Posterior cingulate gyrus (tissue), 11 donors: ENCODE measurements at places on chromosomes 7 and 10.
A peak's percentile ranks its signal among the peaks of the same experiment; 100 is the strongest.

DNA sequence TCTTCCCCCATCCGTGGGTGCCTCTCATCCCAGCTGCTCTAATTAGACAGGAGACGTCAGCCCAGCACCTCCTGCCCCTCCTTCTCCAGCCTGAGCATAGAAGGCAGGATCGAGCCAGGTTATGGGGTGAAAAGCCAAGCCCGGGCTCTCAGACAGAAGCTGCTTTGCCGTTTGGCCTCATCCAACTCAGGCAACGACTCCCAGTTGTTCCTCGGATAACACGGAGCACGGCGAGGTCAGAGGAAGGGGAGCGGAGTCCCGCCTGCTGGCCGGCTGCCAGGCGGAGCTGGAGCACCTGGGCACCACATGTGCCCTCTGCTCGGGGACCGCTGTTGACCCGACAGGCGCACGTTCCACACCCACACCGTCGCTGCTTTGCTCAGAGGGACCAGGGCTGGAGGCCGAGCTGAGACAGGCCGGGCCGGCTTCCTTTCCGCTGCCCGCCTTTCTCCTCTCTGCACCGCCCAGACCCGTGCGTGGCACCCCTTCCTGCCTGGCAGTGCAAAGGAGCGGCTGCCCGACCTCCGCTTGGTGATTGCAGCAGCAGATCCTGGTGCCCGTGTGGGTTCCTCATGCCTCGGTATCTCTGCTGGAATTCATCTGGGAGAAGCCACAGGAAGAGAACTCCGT, 21.6 kb upstream of the UNCX start:
- DNase-seq, result no peak

GRCh38 chr7:17094963-17095574, 203.4 kb upstream of the AHR start:
- no peak for DNase-seq

- no peak for DNase-seq
Observed at GRCh38 chr7:150784954-150785353, 15.2 kb downstream of the TMEM176B start.

- no peak for DNase-seq
Observed at GRCh38 chr10:49025347-49025983, 85.8 kb upstream of the LRRC18 start.

GRCh38 chr7:11379641-11380040, 406.0 kb downstream of the PHF14 start:
- no peak for DNase-seq

DNA sequence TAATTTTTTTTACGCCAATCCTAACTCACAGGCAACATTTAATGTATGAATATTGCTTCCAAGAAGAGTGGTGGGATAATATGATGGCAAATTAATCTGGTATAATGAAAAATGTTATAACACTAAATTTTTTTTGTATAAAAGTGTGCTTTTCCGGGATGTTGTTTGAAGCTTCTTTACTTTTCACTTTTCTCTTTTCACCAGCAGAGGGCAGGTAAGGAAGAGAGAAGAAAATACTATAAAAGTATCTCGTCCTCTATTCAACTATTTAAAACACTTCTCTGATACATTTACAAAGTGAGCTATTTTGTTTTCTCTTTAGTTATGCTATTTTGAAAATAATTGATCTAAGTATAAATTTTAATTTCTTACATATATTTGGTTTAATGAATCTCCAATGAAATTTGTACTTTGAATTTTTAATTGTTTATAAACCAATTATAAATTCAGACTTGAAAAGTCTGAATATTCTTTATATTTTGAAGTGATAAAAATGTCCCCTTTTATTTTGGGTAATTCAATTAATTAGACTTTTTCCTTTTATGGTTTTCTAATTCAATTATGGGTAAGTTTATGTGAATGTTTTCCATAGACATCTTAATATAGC, 20.7 kb upstream of the CFTR start:
- DNase-seq, result no peak

DNA sequence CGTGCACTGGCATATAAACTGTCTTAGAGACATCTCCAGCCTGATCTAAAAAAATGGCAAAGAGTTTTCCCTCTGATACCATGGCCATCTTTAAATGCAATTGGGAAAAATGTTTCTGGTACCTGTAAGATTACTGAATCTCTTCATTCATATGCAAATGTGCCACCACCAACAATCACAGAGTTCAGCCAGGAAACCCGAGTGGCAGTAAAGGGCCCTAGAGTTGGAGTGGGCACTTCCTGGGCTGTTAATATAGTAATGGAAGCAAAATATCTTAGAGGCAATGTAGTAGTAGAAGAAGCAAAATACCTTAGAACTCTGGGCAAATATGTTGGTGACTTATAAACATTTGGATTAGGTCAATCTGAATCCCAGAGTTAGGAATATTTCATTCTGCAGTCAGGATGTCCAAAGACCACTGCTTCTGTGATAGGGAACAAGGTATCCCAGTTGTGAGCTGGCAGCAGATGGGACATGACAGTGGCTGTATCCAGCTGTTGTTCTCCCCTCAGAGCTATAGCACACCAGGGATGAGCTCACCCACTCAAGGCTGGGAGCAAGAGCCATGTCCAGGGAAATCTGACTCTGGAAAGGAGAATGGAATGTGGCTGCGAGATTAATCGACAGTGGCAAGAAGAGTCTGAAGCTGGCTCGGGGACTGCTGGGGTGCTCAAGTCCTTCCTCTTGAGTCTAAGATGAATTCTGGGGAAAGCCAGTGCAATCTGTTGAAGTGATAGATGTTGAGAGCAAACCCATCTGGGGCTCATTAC, 332.1 kb downstream of the PHTF2 start:
- no peak for DNase-seq

DNA sequence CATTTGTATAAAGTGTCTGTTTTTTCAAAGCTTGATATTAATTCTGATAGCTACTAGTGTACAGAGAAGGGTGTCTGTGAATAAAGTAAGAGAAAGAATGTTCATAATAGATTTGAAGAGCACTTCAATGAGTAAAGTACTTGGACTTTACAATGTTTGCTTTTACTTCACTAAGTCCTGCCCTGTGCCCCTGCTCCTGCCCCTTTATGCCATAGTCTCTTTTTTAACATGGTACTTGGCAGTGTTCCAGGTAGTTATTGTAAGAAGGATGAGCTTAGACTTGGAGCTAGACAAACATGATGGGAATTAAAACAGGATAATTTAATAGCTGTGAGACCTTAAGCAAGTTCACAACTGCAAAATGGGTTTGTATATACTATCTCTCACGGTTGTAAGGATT, 41.0 kb downstream of the ZEB1 start:
- no peak for DNase-seq

- DNase-seq, result no peak
Observed at GRCh38 chr7:72805526-72806494, 22.2 kb downstream of the TYW1B start.

GRCh38 chr7:105596866-105597265, 15.6 kb upstream of the EFCAB10 start:
- DNase-seq, result no peak

DNA sequence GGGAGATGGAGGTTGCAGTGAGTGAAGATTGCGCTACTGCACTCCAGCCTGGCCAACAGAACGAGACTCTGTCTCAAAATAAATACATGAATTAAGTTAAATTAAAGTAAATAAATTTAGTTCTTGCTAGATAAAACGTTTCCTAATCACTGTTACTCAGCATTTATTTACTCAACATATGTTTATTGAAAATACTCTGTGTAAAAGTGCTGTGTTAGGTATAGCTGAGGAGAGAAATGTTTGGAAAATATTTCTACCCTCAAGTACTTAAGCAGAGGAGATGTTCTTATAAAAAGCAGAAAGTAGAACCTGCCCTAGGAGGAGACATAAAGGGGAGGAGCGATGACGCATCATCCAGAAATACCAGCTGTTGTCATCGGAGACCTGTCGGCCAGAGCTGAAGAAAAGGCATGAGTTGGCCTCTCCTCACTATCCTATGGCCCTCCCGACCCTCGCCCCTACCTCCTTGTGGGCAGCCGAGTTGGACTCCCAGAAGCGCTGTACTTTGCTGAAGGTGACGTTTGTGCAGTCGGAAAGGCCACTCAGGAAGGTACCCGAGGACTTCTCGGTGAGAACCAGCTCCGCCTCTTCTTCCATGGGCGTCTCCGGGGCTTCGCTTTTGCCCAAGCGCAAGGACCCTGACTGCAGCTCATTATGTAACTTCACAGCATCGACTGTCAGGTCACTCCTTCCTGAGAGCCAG, 1.1 kb downstream of the RRP12 start:
- DNase-seq, result no peak

GRCh38 chr10:124992462-124993344, 50.8 kb downstream of the ZRANB1 start:
- DNase-seq, result peak; percentile 75

DNA sequence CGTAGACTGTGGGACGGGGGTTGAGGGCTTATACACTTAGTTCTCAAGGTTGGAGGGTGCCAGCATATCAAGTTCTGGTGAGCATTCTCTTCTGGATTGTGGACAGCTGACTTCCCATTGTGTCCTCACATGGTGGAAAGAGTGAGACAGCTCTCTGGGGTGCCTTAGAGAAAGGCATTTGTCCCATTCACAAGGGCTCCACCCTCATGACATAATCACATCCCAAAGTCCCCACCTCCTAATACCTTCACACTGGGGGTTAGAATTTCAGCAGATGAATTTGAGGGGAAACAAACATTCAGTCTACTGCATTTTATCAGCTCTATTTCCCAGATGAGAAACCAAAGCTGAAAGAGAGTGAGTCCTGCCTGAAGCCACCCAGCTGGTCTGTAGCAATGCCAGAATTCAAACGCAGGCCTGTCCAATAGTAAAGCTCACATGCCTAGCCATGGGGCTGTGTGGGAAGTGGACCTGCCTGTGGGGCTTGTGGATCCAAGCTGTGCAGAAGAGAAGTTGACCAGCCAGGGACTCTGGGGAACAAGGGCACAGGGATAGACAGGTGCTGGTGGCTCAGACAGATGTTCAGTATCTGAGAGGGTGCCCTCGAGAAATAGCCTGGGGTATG, 34.9 kb upstream of the LOXL4 start:
- no peak for DNase-seq

DNA sequence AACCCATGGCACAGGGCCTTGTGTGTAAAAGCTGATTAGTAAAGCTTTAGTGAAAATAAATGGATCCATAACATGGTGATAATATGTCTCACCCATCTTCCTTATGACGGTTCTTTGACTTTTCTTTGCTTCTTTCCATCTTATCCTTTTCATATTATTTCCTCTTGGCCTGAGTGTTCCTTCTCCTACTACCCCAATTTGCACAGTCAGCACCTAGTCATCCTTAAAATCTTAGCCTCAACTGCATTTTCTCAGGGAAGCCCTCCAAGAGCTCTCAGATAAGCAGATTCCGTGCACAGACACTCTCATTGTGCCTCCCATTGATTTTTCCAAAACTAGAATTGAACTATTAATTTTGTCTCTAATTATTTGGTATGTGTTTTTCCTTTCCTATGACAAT, 112.4 kb downstream of the PTN start:
- DNase-seq, result no peak

DNA sequence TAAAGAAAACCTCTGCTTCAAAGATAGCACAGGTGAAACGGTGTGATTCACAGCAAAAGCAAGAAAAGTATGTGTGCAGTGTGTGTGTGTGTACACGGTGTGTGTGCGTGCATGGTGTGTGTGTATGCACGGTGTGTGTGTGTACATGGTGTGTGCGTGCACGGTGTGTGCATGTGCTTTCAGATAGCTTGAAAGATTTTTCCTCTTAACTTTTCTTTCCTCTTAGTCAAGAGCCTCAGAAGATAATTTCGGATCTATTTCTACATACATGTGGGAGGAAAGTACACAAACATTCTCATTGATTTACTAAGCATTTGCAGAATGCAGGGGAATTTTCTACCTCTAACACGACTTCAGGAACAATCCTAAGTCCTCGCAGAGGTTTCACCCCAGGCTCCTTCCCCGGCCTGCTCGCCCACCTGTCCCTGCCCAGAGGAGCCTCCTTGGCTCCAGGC, 2.9 kb downstream of the FGFR2 start:
- DNase-seq, result no peak
